NCI-H1436 treated with DMSO at 0.1 percent for 48 hours (cell line): ENCODE measurements at places on chromosomes 3 and 15.

DNA sequence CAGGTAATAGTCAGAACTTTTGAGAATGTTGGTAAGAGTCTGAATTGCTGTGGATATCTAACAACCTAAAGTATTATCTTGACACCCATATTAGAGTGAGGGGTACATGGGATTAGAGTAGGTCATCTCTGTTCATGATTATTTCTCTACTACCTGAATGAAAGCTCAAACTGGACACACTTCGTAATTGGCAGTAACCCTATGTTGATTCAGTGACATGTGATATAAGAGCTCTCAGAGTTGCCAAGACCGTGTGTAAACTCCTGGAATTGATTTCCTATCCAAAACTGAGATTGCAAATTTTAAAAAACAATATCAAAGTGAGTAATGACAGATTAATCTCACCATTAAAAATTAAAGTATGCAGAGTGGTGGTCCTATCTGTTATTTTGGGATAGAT, 214.8 kb upstream of the ARHGEF26 start:
- no peak for DNase-seq

GRCh38 chr15:51623386-51623938, 891 bp upstream of the DMXL2 start:
- DNase-seq, result no peak

DNA sequence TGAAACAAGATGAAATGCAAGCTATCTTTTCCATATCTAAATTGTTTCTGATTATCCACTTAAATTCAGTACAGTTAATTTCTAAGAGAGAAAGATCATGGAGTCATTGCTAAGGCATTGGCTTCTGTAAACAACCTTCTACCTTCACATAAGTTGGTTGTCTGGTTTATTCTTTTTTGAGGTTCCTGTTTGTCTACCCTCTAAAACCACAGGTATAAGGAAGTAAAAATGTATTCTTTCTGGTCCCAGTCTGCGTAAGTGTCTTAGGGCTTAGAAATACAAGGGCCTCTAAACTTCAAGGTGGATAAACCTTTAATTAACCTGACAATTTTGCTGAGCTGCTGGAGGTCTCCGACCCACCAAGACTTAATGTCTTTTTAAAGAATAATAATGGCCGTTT, 3.6 kb upstream of the ATOSA start:
- no peak for DNase-seq

DNA sequence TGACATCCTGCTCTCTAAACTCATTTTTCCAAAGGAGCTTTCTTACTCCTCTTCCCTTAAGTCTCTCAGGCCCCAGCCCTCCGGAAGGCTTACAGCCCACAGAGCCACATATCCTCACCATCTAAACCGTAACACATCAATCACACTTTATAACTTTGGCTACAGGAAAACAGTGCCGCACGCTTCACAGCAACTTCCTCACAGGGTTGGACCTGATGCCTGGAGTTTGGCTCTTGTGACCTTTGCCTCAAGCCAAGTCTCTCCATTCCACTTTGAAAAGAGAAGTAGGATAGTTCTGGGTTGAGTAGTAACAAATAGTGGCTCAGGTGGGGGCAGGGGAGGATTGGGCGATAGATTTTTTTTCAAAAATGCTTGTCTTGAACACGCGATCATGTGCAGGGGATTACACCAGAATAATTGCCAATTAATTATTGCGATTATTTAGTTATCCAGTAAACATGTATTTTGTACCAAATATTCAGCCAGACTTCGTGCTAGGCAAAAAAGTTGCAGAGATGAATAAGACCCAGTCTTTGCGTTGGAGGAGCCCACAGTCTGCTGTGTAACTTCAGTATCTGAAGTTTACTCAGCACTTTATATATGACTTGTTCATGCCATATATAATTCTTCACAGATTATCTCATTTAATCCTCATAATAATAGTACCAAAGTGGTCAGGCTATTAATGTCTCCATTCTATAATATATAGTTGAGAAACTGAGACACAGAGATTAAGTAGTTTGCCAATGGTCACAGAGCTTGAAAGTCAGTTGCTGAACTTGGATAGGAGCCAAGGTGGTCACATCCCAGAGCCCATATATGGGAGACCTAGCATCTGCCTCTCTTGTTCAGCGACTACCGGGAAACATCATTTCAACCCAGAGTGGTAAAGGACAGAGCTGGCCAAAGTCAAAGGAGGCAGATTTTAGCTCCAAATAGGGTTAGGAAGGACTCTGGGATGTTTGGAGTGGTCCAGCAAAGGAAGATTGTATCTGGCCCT, 2.4 kb upstream of the ETV5 start:
- DNase-seq, result no peak

DNA sequence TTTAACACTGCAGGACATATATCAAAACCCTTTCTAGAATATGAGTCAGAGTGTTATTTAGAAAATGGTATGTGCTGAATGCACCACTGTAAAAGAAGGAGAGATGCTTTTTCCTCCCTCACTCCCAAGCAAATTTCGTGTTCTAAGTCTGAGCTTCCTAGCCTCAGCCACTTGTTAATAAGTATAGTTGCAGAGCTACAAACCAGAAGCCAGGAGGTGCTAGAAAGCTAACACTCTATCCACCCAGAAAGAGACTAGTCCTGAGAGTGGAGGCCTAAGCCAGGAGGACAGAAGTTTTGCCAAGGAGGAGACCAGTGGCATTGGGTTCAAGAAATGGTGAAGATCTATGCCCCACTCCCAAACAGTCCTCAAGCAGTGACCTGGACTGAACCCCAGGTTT, 40.5 kb upstream of the GYG1 start:
- DNase-seq, result no peak

DNA sequence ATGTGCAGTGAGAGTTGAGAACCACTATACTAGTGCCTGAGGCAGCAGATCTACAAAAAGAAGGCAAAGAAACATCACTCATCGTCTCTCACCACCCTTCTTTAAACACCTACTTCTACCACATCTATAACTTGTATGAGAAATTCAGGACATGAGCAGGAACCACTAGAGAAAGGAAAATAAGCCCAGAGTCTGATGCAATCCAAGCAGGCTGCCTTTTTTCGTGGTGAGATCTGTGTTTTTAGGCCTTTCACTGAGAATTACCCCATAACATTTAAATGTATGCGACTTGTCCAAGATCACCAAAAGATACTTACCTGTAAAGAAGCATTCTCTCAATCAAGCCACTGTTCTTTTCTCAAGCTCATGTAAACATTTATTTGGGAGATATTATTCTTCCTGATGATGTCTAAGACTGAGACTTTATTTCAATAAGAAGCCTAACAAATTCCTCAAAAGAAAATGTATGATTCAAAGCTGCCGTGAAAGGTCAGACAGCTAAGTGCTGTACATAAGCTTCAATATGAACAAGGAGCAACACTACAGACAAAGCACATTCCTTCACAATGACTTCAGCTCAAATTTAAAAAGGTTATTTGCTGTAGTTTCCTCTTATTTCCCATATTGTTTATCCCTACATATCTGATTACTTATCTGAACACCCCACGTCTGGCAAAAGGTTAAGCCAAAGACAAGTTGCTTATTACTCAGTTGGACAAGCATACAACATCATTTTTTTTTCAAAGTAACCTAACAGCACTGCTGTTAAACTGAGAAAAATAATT, 16.5 kb downstream of the SPICE1 start:
- DNase-seq, result no peak

- peak; percentile 48 for DNase-seq
Measured at GRCh38 chr3:119649761-119650160, 10.6 kb downstream of the POPDC2 start.

DNA sequence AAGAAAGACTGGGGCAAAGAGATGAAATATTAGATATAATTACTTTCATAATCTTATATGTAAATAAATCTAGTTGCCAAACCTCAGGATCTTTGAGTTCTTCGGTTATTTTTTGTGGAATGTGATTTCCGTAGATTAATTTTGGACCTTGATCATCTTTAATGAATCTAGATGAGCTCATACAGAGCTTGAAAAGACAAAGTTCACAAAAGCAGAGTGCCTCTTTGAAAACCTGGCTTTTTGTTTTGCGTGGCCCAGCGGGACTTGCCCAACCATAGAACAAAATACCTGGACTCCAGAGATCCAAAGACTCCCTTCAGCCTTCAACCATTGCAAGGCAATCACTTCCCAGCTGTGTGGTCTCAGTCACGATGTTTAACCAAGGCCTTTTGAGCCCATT, 54.8 kb upstream of the CHST2 start:
- no peak for DNase-seq

- no peak for DNase-seq
Measured at GRCh38 chr3:72738752-72739530, 109.3 kb downstream of the SHQ1 start.

GRCh38 chr3:79018671-79019136, 749.1 kb downstream of the ROBO1 start:
- DNase-seq, result no peak

GRCh38 chr3:104546301-104546700, 820.4 kb upstream of the ALCAM start:
- no peak for DNase-seq

DNA sequence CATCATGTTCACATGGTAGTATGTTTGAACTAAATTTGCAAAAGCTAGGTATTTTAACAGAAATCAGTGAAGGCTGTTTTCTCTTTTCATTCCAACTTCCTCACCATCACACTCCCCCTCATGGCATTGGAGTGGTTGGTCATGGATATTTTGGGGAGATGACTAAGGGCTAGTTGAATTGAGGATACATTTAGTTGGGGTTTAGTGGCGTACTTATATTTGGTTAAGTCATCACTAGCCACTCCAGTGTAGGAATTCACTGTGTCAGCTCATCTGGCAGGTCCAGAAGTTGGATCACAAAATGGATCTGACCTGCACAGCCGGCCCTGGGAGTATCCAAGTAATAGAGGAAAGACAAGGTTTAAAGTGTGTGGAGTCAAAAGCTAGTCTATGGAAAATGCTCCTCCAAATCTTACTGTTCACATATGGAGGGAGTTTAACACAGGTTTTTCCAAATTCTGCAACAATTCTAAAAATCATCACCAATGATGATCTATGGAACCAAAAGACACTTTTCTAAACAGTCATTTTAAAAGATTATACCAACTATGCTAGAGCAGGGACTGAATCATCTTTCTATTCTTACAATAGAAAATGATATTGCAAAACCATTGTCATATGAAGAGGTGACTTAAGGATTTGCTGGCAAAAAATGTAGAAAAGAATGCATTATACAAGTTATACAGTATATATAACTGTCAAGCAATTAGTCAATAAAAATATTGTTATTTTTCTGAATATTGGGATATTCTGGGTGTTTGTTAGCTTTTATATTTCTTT, 247.8 kb upstream of the PEX5L start:
- DNase-seq, result no peak

GRCh38 chr15:82709421-82710207, at the start of gene AP3B2:
AP3B2 (minus strand) TSS chr15:82709875; CDS start chr15:82709706, 169 bp downstream.
- peak; percentile 53 for DNase-seq

DNA sequence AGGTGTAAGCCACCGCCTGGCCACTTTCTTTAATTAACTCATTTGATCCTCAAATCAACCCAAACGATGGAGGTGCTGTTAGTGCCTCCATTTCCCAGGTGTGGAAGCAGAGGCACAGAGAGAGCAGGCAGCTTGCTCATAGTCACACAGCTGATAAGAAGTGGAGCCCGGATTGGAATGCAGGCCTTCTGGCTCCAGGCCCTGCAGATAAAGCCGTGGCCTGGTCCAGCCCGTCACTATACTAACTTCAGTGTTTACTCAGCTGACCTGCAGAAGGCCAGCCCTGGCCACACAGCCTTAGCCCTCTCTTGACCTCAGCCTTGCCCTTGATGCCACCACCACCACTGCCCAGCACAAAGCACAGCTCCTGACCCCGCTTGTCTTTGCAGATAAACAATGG, 116.7 kb downstream of the NUP210 start:
- no peak for DNase-seq

GRCh38 chr3:125646581-125646980, 51.3 kb upstream of the OSBPL11 start:
- no peak for DNase-seq

DNA sequence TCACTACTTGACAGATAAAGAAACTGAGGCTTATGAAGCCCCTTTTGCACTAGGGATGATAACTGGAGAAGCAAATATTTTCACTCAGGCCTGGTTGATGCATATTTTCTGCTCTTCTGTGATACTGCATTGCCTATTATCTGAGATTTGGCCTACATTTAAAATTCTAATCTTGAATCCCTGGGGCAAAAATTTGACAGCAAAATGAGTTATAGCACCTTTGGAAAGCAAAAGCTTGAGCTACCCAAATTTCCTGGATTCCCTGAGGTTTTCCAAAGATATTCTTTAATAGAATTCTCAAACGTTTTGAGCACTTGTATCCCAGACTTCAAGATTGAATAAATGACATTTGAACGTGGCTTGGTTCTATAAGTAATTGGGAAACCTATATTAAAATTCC, 86.1 kb downstream of the NAALADL2 start:
- DNase-seq, result no peak

GRCh38 chr3:73498764-73499622, 125.7 kb downstream of the PDZRN3 start:
- no peak for DNase-seq

DNA sequence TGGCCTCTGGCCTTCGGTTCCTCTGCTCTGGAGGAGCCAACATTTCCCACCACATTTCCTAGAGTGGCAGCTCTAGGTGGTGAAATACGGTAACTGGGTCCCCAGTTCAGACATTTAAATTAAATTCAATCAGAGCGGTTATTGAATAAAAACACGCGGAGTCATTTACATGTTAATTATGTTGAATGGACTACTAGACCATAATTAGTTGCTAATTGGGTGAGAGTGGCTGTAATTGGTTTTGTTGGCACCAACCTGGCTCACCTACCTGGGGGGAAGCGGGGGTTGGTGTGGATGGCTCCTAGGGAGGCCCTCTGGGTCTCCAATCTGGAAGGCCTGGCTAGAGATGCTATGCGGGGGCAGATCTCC, 12.7 kb downstream of the SEMA3F start:
- no peak for DNase-seq

GRCh38 chr3:136075811-136076210, 110.3 kb downstream of the PPP2R3A start:
- no peak for DNase-seq

GRCh38 chr3:166837535-166837934, 542.6 kb downstream of the ZBBX start:
- no peak for DNase-seq

DNA sequence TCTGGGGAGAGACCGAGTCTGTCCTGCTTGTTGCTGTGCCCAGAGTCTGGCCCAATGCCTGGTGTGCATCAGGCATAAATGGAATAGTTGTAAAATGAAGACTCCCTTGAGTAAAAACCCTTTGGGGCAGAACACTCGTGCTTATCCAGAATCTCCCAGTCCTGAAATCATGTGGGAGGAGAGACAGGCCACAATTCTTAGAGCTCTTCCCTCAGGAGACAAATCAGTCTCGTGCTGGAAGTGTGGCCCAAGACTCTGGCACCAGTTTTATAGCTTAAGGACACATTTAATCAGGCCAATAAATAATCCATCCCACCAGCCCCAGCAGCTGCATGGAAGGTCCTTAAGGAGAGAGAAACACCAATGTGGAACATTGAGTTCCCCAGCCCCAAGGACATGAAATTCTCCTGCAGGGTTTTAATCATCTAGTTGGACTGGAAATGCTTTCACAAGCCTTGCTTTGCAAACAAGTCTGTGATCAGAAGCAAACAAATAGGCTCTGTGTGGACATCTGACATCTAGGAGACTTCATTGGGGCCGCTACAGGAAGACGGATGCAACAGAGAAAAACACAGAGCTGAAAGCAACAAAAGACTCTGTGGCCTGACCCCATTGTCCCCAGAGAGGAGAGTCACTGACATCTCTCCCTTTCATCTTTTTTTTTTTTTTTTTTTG, 70.4 kb downstream of the LSM3 start:
- DNase-seq, result no peak

- DNase-seq, result peak; percentile 58
Measured at GRCh38 chr15:60592371-60593169, 113.6 kb upstream of the ICE2 start.
